ENCODE measurements at places on chromosomes 2 and 18.

DNA sequence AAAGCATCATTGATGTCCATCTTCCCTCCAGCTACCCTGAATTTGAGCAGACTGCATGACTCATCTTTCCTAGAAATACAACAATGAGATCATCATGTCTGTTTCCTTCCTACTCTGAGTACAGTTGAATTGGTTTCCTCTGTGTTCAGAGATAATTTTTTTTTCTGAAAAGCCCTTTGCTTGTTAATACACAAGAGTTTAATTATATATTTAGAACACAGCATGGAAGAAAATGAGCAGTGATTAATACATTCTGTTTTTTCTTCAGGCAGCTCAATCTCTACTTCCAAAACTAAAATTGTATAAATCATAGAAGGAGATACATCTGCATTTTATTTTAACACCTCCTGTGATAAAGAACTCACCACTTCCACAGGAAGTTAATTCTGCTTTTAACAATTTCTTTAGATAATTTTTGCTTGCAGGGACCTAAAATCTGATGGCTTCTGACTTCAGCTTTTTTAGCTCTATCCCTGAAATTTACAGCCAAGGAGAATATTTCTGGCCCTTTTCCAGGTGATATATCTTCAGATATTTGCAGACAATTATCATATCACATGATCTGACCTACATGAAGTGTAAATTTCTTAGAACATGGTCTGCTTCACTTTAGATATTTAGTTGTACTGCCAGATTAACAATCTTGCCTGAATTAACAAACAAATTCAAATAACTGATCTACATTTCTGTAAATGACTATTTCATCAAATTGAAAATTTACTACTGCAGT is 249.0 kb downstream of the TRIB2 start:
- DNase-seq: no peak

DNA sequence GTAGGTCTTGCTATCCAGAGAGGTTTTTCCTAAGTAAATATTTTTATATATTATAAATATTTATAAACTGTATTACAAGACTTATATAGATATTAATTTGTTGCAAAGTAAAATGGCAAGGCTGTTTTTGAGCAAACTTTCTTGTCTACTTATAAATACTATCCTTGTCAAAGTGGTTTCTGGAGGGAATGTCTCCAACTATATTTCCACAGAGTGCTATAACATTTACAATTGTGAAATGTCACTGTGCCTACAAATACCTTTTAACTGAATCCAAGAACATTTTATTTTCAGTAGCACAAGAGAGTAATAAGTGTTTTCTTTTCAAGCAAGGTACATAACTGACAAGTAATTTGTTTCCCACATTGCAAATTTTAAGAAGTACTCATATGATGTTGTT is 256.8 kb downstream of the ZNF385B start:
- DNase-seq: no peak

GRCh38 chr2:88307817-88308216 is 137.7 kb downstream of the THNSL2 start:
- no peak for DNase-seq

DNA sequence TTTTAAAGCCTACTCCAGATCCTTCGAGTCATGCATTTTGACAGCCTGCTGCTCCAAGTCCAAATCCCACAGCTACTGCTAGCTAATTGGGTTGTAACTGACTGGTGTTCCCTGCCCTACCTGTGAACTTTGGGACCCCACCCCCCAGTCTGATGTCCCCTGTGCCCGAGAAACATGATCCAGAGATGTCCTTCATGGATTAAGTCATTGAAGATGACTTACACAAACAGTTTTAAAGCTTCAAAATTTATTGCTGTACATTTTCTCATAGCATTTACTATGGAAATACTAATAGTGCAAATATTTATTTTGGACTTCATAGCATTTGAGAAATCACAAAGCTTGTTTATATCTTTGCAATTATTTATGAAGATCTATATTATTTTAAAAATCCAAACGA is 73.1 kb downstream of the MBD2 start:
- no peak for DNase-seq

DNA sequence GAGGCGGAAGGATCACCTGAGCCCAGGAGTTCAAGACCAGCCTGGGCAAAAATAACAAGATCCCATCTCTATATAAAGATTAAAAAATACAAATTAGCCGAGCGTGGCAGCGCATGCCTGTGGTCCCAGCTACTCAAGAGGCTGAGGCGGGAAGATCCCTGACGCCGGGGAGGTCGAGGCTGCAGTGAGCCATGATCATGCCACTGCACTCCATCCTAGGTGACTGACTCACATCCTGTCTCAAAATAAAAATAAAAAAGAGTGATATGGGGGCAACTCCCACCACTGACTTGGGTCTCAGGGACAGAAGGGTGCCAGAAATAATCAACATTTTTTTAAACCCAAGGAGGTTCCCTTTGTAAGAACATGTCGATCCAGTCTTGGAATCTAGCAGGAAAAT is 37.6 kb downstream of the ZNF516 start:
- no peak for DNase-seq

DNA sequence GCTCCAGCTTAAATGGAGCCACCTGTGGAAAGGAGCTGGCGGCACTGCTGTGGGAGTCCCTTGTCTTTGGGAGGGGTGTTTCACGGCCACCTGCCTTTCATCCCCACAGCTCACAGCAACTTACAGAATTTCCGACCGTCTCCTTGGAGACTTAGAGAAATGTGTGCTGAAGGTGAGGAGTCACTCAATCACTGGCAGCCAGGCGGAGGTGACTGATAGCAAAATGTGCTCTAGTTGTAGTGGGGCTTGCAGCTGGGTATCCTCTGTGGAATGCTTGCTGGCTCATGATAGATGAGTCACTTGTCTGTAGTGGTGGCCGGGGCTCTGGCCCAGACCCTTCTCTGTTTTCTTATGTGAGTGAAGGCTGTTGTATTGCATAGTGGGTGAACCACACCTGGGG is 110.7 kb downstream of the SH3RF3 start:
- DNase-seq: peak; percentile 65

- DNase-seq: no peak
Measured at GRCh38 chr2:107111623-107112022, 225.7 kb upstream of the ST6GAL2 start.

- peak; percentile 64 for DNase-seq
Measured at GRCh38 chr2:65666156-65666725, 233.8 kb upstream of the SPRED2 start.

GRCh38 chr18:9740071-9740470 is 32.0 kb downstream of the RAB31 start:
- no peak for DNase-seq

DNA sequence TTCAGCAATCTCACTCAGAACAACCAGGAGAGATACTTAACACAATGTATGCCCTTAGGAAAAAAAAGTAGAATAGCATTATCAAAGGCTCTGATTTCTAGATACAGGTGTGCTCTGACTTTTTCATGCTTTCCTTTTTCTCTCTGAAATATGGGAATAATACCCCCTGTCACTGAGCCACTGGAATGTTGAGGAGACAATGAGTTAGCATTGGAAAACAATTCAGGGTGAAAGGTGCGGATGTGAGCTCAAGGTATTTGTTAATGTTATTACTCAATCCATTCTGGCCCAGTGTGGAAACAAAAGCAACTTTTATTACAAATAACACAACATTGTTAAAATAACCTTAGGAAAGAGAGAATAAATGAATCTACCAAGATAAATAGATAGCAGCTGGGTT is 228.0 kb downstream of the IKZF2 start:
- no peak for DNase-seq

- peak; percentile 34 for DNase-seq
Measured at GRCh38 chr2:58939388-58939787, 698.3 kb upstream of the FANCL start.

DNA sequence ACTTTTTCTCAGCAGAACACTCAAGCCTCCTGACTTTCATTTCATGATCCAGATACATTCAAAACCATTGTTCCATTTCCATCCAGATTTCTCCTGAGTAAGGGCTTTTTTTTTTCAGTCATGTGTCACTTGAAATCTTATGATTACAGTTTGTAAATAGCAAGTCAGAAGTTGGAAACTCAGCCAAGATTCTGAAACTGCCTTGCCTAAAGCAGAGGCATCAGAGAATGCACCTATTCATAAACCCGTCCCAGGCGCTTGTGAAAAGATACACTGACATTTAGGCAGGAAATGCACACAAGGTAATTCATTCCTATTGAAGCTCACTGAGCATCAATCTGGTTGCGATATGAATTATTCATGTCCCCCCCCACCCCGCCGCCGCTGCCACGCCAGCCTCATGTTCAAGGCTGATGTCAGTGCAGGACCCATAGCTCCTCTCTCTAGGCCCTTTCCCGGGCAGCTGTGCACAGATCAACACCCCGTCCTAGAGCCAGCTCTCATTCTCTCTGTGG is 30.4 kb upstream of the MGAT4A start:
- no peak for DNase-seq

- no peak for DNase-seq
Measured at GRCh38 chr18:63161032-63161760, 158.4 kb downstream of the BCL2 start.

Measured in MG63 (cell line).